Stimulated activated CD8-positive, alpha-beta memory T cell treated with anti-CD3 and anti-CD28 coated beads, Interleukin-15, amount 100 ng/mL, for 4 hours (primary cell): ENCODE measurements at places on chromosomes 2 and 18.

DNA sequence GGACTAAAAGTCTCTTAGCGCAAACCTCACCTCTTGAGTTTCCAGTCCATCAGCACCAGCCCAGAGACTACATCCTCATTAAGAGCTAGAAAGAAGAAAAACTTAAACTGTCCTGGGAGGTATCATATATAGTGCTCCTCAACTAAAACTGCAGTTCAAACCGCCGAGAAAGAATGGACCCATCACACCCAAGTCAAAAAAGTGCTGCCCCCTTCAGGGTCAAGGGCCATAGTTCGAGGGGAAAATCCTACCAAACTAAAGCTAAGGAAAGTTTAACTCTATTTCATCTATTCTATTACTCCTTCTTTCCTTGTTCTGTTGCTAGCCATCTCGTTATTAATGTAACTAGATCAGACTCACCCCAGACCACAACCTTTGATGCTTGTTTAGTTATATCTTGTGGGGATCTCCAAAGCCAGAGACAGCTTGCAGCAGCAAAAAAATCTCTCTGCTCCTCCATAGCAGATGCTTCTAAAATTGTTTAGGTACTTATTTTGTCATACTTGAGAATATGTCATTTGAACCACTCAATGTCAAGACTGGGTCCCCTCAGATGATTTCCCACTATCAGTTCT, 134.5 kb upstream of the RMP24 start:
- no peak for DNase-seq

DNA sequence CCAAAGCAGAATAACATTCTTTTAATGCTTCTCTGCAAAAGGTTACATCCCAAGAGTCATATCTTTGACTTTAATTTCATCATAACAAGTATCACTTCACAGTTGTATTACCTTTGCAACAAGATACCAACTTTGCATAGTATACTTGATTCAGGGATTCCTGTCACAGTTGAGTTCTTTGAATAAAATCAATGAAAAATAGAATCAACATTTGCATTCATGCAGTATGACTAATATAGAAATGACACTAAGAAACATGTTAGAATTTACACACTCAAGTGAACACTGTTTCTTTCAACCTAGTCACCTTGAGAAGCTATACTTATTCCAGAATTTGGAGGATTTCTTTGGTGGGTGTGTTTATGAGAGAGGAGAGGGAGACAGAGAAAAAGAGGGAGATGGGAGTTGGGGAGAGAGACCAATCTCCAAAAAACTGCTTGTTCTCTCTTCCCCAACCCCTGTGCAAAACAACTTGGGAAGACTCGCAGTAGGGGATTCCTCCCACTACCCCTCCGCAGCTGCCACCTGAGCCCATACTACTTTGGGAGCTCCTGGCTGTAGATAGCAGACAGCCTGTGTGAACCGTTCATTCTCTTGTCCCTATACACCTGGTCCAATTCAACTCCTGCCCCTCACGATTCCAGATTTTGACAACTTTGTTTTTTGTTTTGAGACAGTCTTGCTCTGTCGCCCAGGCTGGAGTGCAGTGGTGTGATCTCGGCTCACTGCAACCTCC, 57.7 kb downstream of the PELI1 start:
- no peak for DNase-seq

GRCh38 chr2:164661349-164661748, 40.1 kb upstream of the GRB14 start:
- DNase-seq = no peak

DNA sequence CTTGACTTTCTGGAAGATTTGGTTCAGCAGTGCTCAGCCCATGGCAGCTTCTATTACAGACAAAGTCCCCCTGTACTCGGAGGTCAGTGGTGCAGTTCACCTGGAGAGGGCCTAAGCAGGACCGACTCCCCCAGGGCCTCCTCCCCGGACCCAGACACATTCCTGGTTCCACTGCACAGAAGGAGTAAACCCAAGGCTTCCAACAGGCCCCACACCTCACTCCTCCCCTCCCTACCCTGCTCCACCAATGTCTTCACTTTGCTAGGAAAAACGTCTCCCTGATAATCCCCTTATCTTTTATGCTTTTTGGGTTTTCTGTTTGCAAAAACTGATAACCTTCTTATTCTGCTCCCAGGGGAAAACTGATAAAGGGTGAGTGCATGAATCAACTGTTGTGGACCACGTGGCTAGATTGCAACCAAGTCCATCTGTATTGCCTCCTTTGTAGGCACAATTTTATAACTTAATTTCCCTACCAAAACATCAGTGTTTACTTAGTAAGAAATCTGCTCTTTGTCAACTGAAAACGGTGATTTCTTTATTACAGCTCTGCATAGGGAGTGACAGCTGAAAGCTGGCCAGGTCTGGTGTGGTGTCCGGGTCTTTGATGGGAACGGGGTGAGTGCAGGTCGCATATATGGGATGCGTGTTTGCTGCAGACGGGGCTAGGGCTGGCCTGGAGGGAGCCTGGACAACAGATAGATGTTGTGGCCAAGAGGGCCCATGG, 202.5 kb downstream of the GLI2 start:
- no peak for DNase-seq

GRCh38 chr2:154537024-154537423, 161.5 kb upstream of the KCNJ3 start:
- no peak for DNase-seq

GRCh38 chr2:213087040-213087439, 64.4 kb downstream of the IKZF2 start:
- DNase-seq = no peak

- DNase-seq = no peak
Observed at GRCh38 chr2:143685421-143686078, 556.3 kb downstream of the ARHGAP15 start.

DNA sequence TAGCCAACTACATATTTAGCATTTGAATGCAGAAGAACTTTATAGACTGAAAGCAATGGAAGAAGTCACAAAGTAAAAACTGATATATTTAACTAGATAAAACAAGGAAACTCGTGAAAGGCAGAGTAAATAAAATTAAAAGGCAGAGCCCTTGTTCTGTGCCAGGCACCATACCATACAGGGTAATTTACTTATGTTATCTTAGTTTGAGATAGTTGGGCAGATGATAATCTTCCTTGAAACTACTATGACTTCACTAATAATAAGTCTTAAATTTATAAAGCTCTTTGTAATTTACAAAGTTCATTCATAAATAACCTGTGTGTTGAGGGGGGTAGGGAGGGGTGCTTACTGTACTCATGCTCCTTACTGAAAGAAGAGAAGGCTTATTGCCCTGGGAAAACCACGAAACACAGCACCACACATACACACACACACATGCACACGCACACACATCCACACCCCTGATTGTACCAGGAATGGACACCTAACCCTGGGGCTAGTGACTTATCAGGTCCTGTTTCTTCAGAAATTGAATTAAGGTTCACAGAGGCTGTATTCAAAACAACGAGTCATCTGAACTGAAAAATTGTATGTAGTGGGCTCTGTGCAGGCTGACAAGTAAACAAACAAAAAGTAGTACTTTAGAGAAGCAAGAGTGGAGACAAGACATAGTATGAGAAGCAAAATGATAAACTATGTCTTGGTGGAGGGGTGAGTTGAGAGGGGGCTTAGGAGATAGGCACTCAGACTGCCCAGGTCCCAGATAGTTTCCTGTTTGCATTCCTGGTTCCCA, 38.1 kb downstream of the AGFG1 start:
- no peak for DNase-seq

- DNase-seq = no peak
Observed at GRCh38 chr2:73033142-73033765, 38.3 kb downstream of the SFXN5 start.

DNA sequence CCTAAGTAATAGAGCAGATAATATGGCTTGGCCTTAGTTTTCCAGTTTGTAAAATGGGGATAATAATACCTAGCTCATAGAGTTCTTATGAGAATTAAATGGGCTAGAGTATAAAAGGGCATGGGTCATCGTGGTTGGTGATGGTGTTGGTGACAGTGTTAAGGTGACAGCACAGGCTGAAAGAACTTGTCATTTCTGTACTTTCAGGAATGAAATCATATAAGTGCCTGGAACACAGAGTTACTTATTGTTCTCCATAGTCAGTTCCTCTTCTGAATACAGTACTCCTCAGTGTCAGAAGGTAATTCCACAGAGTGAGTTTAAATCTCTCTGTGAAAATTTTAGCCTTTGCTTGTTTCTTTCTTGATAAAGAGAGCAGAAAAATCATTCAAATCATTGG, 42.4 kb downstream of the KIF5C start:
- no peak for DNase-seq

- no peak for DNase-seq
Observed at GRCh38 chr2:241728627-241729026, 5.8 kb upstream of the D2HGDH start.

- no peak for DNase-seq
Observed at GRCh38 chr2:164920430-164920829, 34.9 kb downstream of the SLC38A11 start.

DNA sequence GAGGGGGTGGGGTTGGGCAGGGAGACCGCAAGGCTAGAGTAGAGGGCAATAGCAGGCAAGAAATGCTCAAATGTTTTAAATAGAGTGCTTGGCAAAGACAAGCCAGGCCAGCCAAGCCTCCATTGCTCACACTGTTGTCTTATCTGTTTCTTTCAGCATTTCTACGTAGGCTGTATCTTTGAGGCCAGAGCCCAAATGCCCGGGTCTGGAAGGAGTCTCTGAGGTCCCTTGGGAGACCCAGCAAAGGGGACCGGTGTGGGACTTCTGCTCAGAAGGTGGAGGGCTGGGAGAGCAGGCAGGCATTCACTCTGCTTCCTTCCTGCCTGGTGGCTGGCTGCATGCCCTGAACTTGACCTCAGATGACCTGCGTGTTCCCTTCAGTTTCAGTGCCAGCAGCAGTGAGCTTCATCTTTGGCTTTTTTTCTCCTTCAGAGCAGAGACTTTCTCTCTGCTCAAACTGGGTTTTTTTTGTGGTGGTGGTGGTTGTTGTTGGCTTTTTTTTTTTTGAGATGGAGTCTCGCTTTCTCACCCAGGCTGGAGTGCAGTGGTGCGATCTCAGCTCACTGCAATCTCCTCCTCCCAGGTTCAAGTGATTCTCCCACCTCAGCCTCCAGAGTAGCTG, 13.7 kb upstream of the TET3 start:
- no peak for DNase-seq

DNA sequence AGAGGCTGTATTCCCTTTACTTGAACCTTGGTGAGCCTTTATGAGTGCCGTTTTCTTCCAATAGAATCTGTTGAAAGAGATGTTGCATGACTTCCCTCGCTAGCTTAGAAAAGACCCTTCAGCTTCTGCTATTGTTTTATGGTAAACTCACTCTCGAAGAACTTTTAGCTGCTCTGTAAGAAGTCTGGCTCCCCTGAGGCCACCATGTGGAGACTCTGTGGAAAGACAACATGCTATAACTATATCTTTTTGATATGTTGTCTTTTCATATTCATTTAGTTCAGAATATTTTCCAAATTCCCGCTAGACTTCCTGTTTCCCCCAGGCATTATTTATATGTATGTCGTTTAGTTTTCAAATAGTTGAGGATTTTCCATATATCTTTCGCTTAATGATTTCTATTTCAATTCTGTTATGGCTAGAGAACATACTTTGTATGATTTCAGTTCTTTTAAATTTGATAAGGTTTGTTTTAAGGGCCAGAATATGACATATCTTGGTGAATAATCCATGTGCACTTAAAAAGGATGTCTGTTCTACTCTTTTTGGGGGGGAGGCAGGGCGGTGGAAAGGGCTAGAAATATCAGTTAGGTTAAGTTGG, 64.1 kb downstream of the PTPN4 start:
- no peak for DNase-seq

GRCh38 chr18:35497027-35497369, 762 bp downstream of the INO80C start:
- DNase-seq = no peak

DNA sequence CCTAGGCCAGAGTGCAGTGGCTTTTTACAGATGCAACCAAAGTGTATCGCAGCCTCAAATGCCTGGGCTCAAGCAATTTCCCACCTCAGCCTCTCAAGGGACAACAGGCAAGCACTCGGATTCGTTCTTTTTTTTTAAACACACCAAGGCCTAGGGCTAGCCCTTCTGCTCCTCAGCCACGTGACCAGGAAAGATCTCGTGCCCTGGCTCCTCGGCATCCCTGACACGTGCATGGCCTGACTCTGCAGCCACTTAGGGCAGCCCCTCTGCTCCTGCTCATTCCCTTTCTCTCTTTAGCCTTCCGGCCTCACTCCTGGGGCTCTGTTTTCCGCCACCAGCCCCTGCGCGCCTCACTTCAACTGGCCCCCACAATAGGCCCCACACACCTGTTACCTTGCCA, 18.4 kb downstream of the FAM178B start:
- DNase-seq = no peak

DNA sequence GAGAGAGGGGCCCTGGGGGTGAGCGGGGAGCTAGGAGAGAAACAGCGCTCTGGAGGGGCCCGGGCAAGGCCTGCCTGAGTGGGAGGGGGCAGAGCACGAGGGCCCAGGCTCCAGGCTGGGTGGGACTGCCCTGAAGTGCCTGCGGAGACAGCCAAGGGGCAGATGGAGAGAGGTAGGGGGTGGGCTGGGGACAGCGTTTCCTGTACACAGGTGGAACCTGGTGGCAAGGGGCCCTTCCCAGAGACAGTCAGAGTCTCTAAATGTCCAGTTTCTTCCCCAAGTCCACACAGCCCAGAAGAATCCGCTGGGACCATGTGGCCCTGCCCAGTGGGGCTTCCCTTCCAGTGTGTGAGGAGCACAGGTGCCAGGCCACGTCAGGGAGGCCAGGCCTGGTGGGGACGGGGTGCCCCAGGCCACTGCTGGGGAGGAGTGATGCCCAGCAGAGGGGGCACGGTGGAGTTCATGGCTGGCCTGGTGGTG, 1.7 kb upstream of the GPR35 start:
- DNase-seq = no peak

DNA sequence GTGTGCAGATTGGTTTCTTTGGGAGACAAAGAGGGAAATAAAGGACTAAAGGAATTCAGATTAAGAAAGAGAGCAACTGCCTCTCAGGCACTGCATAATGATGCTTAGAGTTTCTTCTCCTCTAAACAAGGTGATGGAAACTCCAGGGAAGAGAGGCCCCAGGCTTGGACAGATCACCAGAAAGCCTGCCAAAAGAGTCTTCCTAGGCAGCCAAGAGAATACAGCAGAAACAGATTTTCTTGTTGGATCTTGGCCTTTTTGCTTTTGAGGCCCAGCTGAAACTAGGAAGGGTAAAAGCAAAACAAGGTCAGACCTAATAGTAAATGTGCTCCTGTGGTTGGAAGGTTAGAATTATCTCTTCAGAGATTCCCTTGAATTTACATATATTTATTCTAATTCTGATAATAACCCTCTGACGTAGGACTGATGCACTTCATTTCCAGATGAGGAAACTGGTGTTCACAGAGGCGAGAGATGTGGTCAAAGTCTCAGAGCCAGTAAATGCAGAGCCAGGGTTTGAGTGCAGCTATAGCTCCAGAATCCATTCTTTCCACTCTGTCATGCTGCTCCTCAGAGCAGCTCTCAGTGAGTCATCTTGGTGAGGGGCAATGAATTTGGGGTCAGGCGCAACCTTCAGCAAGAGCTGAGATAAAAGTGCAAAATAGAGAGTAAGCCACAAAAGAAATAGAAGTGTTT, 142.3 kb upstream of the FBXO11 start:
- no peak for DNase-seq

GRCh38 chr2:150449856-150450255, 37.6 kb downstream of the RND3 start:
- DNase-seq = no peak
